ENCODE measurements at places on chromosomes 2 and 18.

- no peak for DNase-seq
Observed at GRCh38 chr2:234404957-234405356, 91.9 kb downstream of the ARL4C start.

DNA sequence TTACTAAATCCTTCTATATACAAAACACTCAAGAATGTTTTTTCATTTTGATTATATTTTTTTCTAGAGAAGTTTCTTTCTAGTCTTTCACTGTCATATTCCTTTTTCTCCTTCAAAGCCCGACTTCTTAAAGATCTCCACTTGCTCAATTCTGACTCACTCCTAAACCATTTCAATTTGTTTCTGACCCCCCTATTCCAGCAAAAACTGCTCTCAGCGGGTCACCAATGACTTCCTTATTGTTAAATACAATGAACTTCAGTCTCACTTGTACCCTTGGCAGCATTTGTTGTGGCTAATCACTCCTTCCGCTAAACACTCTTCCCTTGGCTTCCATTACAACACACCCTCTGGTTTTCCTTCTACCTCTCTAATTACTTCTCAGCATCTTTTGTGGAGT lies 111.1 kb upstream of the RBBP8 start:
- DNase-seq: peak; percentile 55

DNA sequence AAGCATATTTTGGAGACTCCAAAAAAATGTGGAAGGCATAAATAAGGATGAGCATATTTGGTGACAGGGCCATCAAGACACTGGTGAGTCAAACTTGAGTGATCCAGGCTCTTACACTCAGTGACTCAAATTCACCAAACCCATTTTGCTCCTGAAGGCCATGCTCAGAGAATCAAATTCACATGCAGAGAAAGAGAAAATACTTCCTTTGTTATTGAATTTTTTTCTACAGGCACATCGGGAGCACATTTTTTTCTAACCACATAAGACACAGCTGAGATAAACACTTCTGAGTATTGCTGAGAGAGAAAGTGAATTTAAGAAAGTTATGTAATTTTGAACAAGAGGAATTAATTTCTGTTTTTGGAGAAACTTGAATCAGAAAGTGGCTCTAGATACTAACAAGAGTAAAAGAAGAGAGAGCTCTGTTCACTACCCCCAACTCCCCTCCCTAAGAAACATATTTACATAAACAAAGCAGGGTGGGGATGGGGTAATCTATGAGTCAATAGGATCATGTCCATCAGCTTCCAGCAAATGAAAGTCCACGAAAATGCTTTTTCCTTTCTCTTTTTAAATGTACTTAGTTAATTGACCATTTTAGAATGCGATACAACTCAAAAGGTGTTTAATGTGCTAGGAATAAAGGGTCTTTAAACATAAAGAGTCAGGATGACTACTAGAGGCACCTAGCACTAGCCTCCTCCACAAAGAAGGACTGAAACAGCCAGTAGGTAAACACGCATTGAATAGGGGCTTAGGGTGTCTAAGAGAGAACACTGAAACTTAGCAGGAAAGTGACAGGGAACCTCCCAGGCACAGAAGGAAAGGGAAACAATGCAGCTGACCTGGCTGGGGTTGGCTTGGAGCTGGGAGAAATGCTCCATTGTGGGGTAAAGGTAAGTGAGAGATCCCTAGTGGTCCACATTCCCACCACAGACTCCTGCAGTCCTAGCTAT lies 152.3 kb downstream of the KCNE4 start:
- peak; percentile 49 for DNase-seq

DNA sequence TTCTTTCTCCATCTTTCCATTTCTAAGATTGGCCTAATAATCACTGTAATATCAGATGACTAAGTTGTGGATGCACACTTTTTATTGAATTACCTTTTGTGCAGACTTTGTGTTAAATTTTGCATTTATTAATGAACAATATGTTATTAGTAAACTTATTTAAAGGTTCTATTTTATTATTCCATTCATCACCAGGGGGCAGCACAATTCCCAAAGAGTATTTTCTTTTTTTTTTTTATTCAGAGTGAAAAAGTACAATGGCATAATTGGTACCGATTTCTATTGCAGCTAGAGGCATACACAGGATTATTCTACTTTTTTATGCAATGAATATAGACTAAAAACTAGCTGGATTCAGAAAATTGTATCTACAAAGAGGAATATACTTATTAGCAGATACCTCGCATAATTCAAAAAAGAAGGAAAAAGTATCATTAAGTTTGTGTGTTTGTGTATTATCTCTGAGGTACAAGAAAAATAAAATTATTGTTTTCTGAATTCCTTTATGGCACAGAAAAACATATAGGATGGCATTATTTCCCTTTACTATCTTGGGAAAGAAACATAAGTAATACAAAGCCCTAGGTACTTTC lies 390.6 kb downstream of the ERBB4 start:
- no peak for DNase-seq

- no peak for DNase-seq
Observed at GRCh38 chr2:149915151-149915550, 327.6 kb upstream of the MMADHC start.

DNA sequence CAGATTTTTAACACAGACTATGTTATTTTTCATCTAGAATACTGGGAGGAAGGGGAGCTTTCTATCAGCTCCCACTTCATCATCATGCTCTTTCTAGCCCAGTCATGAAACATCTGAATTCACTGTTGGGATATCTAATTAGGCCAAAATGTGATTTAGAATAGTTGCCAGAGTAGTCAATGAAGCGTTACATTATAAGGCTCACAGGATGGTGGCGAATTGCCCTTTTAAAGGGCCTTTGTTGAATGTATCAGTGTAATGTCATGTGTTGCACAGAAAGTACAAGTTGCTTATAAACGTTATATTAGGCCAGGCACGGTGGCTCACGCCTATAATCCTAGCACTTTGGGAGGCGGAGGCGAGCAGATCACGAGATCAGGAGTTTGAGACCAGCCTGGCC lies 45.6 kb downstream of the PDE1A start:
- DNase-seq: no peak

GRCh38 chr2:29314816-29315571 lies 199.8 kb downstream of the CLIP4 start:
- DNase-seq: no peak

- peak; percentile 86 for DNase-seq
Observed at GRCh38 chr2:174778085-174778981, 14.1 kb upstream of the CHRNA1 start.

DNA sequence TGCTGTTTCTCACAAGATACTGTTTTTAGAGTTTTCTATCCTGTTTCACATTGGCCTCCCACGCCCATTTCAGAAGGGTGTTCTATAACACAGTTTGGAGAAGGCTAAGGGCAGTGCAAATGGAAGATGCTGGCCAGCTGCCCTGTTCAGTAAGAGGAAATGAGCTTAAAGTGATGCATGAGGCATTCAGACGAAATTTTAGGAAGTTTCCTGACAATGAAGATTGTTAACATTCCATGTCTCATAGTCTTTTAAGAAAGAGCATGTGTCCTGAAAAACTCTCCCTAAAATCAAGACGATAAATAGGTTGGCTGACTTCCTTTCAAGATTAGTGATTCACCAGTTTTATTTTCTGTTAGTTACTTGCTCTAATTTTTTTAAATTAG lies 484.2 kb upstream of the NRP2 start:
- peak; percentile 88 for DNase-seq

GRCh38 chr2:123364243-123364896 lies 660.7 kb upstream of the CNTNAP5 start:
- DNase-seq: no peak

DNA sequence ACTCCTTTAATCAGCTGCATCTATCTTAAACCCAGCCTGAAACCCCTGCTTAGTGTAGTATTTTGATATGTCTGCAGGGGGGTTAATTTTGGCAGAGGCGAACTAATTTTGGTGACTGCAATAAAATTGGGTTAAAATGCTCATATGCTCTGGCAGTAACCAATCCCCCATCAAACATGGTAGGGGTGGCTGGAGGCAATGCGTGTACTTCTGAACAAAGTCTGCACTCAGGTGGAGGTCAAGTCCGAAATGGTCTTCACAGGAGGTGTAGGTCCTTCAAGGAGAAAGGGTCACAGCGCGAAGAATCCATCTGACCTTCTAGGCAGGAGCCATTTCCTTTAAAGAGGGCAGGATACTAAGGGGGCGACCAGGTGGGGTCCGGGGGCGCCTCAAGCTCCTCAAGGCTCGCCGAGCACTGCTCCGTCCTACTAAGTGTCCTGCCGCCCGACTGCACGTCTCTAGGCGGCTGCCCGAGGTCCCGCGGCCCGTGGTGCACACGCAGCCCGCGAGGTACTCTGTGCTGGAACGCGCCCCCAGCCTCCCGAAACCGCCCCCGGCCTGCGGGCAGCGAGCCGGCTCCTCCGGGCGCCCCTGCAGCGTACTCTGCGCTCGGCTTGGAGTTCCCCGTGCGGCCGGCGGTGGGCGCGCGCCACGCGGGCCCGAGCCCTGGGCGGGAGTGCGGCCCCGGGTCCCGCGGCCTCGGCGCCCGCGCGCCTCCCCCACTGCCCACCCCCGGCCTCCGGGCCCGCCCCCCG lies 1.7 kb upstream of the LDLRAD4 start:
- no peak for DNase-seq

DNA sequence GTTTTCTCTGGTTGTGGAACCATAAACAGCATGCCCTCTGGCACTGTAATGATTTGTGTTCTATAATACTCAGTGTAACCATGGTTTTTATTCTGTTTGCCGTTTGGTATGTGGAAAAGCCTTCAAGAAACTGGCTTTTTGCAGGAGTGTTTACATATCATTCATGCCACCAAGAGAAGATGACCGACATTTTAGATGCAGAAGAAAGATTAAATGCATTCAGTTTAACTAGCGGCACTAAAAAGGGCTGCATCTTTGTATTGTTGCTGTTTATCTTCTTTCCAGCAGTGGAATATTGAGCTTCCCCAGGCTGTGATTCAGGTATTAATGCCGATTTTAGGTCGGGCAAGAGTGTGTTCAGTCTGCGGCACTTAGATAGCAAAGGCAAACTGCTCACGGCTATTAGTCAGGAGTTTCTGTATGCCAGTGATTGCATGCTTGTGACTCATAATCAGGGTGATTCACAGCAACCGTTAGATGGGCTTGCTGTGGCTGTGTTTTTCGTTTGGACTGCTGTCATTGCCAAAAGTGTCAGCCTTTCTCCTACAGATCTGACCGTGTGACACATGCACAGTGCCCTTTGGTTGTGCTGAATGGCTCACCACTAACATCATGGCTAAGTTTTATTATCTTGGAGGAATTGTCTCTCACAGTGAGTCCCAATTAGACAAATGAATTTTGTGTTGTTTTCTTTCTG lies 479.7 kb downstream of the PARD3B start:
- DNase-seq: peak; percentile 94

GRCh38 chr2:217184242-217184641 lies 324.4 kb upstream of the TNP1 start:
- DNase-seq: no peak

DNA sequence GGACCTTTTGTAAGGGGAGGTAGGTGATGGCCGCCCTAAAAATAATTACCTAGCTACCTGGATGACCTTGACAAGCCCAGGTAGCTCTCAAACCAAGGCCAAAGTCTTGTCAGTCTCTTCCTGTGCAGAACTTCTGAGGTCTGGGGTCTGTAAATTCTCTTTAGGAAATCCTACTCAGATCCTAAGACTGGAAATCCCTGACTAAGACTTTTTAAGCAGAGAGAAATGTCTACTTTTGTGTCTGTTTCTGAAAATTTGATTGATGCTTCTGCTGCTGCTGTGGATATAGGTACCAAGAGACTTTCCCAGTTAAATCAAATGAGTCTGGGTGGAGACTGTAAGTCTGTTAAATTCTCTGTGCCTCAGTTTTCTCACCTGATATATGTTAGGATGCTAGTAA lies 36.9 kb upstream of the SIX3 start:
- no peak for DNase-seq

GRCh38 chr2:209614690-209615369 lies 156.8 kb upstream of the UNC80 start:
- no peak for DNase-seq

GRCh38 chr2:207771421-207771820 lies 1.7 kb upstream of the FZD5 start:
- DNase-seq: no peak

GRCh38 chr2:127225186-127225960 lies 5.3 kb upstream of the CYP27C1 start:
- no peak for DNase-seq

- DNase-seq: no peak
Observed at GRCh38 chr2:196767101-196767500, 32.4 kb downstream of the GTF3C3 start.

DNA sequence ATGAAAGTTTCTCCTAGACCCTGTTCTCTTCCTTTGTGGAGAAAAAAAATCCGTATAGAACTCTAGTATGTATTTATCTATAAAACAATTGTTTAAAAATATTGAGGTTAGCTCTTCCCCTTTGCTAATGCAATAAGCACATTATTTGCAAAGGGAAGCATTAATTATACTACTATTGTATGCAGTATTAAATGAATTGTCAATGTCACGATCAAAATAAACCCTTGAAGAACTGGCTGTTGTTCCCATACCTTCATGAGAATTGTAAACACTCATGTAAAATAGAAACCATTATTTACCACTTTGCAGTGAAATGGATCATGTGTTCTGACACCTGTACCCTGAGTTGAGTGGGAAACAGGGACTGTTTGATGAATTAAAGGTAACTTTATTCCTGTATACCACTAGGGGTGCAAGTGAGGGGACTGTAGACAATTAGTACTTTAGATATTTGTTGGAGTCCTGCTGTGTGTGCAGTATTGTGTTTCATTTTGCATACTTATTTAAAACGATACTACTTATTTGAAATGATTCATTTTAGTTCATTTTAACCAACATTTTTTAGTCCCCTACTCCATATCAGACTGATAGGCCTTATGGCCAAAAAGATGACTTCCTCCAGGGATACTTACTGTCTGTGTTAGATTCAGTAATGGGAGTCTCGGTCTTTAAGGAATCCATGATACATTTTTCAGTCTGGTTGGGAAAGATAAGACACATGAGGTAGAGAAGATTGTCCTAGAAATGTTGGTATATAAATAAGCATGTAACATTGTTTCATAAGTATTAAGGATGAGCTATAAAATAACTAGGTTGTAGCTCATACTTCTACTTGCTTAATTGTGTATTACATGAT lies 7.9 kb downstream of the PKP4 start:
- no peak for DNase-seq

DNA sequence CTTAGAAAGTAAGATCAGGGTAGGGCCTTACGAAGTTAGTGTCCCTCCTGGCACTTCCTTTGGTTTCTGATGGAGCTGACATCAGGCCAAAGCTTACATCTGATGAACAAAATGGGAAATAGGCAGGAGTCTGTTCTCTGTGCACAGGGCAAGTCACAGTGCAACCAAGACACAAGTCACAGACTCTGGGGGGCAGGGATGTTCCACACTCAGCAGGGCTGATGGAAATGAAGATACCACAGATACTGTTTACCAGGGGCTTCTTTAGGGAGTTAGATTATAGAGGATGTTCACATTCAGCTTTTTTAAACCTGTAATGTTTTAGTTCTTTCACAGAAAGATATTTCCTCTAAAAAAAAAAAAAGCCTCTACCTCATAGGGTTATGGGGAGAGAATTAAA lies 106.2 kb upstream of the EPC2 start:
- DNase-seq: no peak

DNA sequence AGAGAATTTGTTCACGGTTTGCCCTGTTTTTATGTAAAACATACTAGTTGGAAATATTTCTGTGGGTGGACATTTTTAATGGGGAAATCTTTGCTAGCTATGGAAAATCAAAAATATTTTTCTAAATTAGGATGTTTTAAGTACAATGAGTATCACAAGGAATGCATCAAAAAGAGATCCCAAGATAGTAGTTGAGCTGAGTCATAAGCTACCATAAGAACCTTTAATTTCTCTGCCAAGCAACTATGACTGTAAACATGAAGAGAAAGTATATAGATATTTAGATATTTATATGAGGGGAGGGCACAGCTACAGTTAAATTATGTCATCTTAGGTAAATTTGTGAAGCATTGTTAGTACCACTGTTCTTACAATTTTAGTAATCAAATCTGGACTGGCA lies 646.2 kb downstream of the XIRP2 start:
- DNase-seq: no peak

Measured in HS-5 (cell line).